Mucosa of gallbladder (tissue), 1 donor: ENCODE measurements at places on chromosomes 1 and 21. TPM values are rescaled to one million over a fixed set of nuclear protein-coding genes. Genes with fewer than 3 reads are reported as not detected.

RNU1-2 gene
- 1,358 TPM for total RNA-seq

PLEKHO1 gene
- 56.4 TPM for total RNA-seq

LRRC53 gene
- not detected for total RNA-seq

KDM5B gene
- total RNA-seq: 75.0 TPM

COA6 gene
- 34.4 TPM for total RNA-seq

TRIM67 gene
- total RNA-seq: 0.03 TPM

HCRTR1 gene
- not detected for total RNA-seq

A3GALT2 gene
- not detected for total RNA-seq

OR10Z1 gene
- total RNA-seq: not detected

PGBD5 gene
- total RNA-seq: 3.5 TPM

ZFYVE9 gene
- total RNA-seq: 22.6 TPM

MAEL gene
- total RNA-seq: not detected

FCRLA gene
- 0.26 TPM for total RNA-seq

NID1 gene
- 89.4 TPM for total RNA-seq

ETS2 gene
- total RNA-seq: 93.5 TPM

CALML6 gene
- total RNA-seq: 0.32 TPM

CFAP45 gene
- 0.37 TPM for total RNA-seq

ST3GAL3 gene
- 17.4 TPM for total RNA-seq
